ENCODE measurements at places on chromosomes 12 and 14.

DNA sequence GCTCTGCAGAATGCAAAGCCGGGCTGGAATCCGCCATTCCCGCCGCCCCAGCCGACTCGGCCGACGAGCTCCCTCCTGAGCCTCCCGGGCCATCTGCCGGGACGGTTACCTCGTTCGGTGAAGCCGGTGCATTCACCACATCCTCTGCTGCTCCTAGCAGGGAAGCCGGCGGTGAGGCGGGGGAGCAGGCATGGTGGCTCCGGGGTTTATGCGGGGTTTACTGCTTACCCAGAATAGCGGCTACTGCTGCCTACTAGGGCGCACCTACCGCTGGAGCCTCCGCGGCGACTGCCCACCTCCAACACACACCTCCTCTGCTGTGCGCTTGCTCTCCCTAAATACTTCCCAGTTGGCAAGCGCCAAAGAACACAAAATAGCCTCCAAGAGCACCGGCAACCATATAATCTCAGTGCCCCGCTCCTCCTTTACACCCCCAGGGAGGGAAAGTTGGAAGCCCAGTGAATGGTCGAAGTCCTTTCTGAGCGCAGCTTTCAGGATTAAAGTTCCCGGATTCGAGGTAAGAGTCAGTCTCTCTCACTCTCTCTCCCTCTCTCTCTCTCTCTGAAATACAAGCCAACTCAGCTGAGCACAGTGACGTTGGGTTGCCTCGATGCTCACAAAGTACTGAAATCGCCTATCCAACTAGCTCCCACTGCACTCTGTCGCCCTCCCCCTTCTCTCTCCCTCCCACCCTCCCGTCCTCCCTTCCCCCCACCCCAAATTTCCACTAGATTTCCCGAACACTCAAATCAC lies at the start of gene TBX5:
TBX5 (minus strand) TSS at position 626 of the 753 bp plus-strand sequence. CDS start 2,246 bp downstream, outside the sequence.
- no peak for DNase-seq

GRCh38 chr12:57766464-57767304 lies at the start of gene CYP27B1:
TSS of gene CYP27B1 (minus strand) at chr12:57767078. CDS start at chr12:57767041, 37 bp downstream.
- DNase-seq = peak; percentile 64

GRCh38 chr14:54599966-54600716 lies 33.2 kb downstream of the SAMD4A start:
- no peak for DNase-seq

- DNase-seq = no peak
Measured at GRCh38 chr14:68268719-68269118, 449.1 kb downstream of the RAD51B start.

DNA sequence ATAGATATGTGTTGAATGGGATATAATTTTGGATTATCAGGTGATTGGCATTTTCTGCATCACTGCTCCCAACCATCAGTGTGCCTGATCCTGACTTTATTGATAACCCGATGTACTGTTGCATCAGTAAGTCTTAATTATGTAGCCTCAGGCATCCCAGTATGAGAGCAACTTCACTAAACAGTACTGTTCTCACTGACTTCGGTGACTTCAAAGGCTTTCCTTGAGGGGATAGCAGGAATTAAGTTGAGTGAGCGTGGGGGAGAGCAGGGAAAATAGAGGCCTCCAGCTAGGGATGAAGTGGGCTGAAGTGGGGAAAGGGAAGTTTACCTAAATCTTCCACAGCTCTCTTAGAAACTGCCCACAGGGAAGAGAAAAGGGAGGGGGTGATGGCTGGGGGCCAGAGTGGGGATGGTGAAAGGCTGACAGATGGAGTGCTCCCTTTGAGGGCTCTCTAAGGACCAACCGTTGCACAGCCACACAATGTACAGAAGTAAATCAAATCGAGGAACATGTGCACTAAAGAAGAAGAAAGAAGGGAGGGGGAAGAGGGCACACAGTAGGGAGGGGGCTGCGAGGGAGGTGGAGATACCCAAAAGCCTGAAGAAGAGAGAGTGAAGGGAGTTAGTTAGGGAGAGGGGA lies 10.7 kb upstream of the NEUROD4 start:
- DNase-seq = no peak

GRCh38 chr14:102786768-102787167 lies 9.5 kb downstream of the TRAF3 start:
- DNase-seq = no peak

DNA sequence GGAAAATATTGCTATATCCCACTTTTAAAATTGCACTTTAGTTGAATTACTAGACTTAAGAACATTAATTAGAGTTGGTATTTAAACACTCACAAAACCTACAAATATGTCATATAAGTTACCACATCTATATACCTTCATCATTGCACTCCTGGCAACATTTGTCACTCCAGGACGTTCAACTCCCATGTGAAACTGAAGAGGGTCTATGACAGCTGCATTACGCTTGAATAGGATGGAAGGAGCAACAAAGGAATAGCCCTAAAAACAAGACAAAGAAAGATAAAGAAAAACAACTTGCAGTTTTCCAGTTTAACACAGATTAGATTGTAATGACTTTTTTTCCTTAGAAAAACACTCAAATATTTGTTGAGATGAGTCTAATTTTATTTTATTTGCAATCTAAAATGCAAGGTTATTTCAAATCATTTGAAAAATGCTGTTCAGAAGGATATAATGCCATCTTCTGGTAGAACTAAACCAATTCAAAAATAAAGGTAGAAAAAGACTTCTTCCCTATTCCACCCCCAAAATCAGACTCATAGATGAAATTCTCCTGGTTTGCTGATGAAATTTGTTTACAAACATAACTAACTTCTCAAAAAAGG lies 84.3 kb upstream of the TTC7B start:
- DNase-seq = no peak

- DNase-seq = no peak
Measured at GRCh38 chr14:95475540-95476240, 40.8 kb downstream of the SYNE3 start.

GRCh38 chr12:22276867-22277266 lies 57.6 kb downstream of the ST8SIA1 start:
- DNase-seq = no peak

DNA sequence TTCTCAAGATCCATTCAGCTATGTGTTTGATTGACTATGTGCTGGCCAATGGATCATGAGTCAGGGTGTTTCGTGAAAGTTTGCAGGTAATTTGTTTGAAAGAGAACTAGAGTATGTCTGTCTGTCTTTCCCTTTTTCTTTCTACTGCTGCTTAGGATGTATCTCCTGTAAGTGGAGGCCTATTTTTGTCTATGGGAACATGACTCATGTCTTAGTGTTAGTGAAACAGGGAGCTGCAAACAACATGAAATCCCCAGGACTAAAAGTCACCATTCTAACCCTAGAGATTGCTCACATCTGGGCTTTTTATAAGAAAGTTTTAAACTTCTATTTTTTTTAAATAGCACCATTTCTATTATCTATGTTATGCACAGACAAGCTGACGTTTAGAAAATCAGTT lies 333.0 kb downstream of the CCER1 start:
- no peak for DNase-seq

DNA sequence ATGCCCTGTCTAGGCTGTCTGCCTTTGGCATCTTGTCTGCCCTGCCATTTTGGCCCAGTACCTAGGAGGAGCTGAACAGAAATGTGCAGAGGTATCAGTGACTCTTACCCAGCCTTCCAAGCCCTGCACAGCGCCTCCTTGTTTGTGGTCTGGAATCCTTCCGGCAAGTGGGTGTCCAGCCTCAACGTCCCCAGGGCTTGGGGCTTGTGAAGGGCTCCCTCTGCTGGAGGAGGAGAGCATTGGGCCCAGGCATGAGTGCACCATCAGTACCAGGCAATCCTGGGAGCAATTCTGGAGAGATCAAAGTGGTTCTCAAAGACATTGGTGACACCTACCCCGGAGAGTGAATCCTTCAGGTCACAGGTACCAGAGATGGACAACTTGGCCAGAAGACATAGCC lies 2.4 kb upstream of the TCL1B start:
- no peak for DNase-seq

DNA sequence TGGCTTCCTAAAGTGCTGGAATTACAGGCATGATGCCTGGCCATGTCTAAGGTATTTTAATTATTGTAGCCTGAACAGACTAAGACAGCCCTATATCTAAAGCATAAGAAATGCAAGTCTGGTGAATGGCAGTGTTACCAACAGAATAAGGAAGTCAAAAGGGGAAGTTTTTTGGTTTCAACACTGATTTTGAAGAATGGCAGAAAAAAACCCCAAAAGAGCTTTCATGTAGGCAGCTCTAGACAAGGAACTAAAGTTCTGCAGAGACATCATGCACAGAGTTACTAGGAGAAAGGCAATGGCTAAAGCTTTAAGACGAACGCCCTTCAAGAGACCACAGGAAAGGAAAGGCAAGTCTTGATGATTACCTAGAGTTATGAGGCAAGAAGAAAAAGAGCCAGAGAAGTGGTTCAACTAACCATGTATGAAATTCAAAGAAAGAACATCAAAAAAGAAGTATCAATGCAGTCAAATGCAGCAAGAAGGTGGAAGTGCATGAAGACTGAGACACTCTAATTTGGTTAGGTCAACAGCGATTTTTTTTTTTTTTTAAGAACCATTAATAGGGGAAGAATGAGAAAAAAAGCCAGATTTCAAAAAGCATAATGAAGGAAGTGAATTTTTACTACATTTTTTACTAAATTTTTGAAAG lies 50.8 kb downstream of the RPS6KA5 start:
- DNase-seq = no peak

GRCh38 chr14:32813401-32813800 lies 125.3 kb upstream of the NPAS3 start:
- no peak for DNase-seq

All from NCI-H460 (cell line).